ENCODE measurements at places on chromosomes 7 and 10.

GRCh38 chr7:101550641-101551541 is 78.2 kb downstream of the MYL10 start:
- no peak for DNase-seq

GRCh38 chr10:88975377-88975720 is 15.2 kb upstream of the FAS start:
- no peak for DNase-seq

- no peak for DNase-seq
Measured at GRCh38 chr10:128973221-128973620, 493.8 kb upstream of the MGMT start.

GRCh38 chr10:62763155-62763554 is 41.4 kb upstream of the ADO start:
- no peak for DNase-seq

DNA sequence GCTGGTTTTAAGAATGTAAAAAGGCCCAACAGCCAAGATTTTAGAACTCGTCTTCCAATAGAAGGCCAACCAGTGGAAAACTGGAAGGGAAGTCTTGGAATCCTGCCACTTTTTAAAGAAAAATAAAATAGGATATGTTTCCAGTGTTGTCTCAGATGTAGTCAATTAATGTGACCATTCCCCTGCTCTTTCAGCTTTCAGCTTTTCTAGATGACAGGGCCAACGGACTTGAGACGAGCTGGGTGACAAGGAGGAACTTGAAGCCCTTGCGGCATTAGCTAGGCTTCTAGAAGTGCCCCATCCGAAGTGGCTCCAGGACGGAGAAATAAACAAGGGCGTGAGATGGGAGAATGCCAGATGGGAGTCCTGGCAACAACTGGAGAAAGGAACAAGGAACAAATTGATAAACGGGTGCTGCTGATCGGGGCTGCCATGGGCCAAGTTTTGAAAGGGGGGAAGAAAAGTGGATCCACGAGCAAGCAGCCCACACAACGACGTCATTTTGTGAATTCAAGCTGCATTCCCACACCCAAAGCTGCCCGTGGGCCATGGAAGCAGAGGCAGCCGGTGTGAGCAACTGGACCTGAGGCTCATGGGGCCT is 42.3 kb downstream of the CTBP2 start:
- no peak for DNase-seq

GRCh38 chr7:51455948-51456347 is 139.3 kb upstream of the COBL start:
- DNase-seq = no peak

- DNase-seq = no peak
Measured at GRCh38 chr10:34999532-34999931, 90.6 kb downstream of the CUL2 start.

DNA sequence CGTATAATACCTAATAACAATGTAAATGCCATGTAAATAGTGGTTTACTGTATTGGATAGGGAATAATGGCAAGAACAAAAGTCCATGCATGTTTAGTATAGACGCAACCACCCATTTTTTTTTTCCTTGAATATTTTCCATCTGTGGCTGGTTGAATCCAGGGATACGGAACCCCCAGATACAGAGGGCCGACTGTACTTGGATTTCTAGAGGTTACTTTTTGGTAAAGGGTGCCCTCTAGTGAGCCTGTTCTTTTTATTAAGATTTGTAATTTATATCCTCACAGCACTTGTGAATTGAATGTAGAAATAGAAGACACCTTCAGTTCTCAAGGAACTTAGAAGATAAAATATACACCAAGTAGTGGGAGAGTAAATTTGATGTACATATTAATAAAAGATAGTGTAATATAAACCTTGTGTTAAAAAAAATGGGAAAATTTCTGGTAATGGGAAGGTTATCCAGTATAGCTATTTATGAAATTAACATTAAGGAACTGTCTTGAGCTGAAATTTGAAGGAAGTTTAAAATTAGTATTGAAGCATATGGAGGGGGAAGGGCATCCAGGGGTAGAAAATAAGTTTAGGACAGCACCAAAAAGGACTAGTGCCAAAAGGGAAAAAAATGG is 32.0 kb downstream of the EXOC6 start:
- peak; percentile 17 for DNase-seq

- DNase-seq = no peak
Measured at GRCh38 chr10:102515724-102516123, 12.0 kb downstream of the SUFU start.

GRCh38 chr10:14325325-14325955 is 5.3 kb downstream of the FRMD4A start:
- DNase-seq = peak; percentile 47

DNA sequence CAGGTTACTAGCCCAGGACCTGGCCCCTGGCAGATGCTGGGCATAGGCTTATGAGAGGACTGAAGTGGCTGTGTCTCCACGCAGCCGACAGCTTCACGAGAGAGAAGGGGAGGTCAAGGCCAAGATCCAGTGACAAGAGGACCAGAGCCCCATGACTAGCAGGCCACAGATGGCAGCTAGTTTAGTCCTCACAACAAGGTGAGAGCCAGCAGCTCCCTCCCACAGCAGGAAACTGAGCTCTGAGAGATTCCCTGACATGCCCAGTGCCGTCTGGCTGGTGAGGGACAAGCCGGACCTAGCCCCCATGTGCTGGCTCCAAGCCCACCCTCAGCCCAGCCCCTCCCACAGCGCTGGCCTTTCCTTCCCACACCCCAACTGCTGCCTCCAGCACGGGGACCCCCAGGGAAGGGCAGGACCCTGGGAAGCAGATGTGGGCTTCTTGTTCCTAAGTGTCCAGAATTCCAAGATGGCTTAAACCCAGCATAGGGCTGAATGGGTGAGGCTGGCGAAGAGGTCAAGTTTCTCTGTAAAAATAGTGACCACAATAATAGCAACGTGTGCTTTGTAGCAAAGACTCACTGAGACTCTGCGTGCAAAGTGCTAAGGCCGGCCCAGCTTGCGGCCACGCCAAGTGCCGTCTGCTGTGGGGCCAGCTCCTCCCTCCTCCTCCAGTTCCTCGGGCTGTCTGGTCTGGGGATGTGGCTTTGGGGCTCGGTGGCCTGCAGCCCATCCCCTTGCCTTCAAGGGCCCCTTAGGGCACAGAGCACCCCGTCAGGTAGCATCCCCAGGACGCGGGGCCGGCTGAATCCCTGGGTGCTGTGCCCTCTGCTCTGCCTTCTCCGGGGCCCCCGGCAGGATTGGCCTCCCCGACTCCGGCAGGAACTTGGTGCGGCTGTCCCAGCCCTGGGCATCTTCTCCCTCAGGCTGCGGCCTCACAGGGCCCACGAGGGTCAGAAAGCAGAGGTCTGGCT is 7.8 kb upstream of the FAM20C start:
- no peak for DNase-seq

GRCh38 chr7:70338015-70338414 is 739.7 kb downstream of the AUTS2 start:
- no peak for DNase-seq

- no peak for DNase-seq
Measured at GRCh38 chr7:120915314-120916105, 35.1 kb upstream of the ING3 start.

DNA sequence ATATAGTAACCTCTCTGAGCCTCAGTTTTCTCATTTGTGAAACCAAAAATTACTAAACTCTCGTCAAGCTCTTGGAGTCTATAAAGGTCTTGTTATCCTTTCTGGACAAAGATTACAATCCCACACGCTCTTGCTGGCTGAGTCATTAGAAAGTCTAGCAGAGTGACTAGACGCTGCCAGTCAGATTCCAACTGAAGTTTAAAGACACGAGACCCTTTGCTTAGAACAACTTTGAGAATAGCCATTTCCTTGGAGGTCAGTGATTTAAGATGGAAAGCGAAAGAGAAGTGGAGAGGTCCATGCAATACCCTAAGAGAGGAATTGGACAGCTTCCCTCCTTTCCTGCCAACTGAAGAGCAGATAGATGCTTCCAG is 119.5 kb downstream of the APBB1IP start:
- no peak for DNase-seq

DNA sequence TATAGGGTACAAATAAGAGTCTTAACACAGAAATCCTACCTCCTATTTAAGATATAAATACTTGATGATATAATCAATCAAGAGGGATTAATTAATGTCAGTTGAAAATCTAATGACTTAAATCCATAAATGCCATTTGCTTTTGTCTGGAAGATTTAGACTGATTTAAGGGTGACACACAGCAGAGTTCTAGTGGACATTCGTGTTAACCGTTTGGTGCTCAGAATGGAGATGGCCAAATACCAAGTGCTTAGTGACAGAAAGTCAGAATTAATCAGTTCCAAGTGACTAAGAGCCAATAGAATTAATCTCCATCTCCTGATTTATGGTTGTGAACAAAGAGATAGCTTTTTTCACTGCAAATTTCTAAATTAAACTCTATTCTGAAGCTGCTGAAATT is 36.2 kb downstream of the NAMPT start:
- DNase-seq = no peak

DNA sequence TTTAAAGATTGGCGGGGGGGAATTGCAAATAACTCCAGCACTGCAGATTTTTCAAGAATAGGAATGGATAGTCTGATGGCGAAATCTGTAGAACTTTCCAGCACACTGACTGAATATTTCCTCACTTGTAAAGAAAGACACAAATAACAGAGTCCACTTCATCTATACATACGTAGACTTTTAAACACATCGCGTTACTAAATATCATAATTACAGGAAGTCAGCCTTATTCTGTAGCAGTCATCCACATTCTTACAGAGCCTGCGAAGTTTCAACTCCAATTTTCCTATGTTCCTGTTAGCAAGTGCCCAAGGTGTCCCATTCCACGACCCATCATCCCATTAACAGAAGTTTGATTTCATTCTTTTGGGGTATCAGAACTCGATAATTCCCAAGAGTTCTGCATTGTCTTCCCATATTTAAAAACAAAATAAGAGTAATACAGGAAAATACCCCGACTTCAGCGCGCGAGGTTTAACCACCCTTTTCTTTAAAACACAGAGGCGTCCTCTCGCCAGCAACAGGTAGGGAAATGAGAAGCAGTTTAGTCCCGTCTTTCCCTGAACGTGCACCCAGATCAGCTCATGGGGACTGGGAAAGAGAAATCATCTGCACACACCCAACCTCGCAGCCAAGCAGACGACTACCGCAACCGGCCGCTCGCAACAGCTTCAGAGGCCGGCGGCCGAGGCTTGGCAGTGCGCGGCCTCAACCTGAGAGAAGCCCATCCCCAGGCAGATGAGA is 880 bp downstream of the HERC4 start:
- no peak for DNase-seq

DNA sequence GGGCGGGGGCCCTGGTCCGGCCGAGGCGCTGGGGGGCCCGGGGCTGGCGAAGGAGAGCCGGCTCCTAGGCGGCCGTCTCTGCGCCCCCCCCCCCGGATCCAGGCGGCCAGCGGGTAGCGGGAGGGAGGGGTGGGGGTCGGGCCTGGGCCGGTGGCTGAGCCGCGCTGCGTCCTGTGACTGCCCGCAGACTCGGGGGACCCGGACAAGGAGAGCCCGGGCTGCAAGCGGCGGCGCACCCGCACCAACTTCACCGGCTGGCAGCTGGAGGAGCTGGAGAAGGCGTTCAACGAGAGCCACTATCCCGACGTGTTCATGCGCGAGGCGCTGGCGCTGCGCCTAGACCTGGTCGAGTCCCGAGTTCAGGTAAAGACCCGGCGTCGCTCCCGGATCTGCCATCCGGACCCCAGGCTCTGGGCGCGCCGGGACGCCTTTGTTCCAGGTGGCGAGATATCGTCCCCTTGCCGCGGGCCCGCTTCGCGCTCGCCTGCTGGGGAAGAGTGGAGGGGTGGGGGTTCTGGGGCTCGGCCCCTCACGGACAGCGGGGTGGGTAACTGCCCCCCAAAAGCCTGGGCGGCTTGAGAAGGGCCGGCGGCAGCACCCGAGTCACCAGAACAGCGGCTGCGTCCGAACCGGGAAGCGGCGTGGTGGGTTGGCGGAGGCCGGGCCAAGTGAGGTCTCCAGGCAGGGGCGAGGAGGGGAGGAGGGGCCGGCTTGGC is 819 bp downstream of the UNCX start:
- no peak for DNase-seq

DNA sequence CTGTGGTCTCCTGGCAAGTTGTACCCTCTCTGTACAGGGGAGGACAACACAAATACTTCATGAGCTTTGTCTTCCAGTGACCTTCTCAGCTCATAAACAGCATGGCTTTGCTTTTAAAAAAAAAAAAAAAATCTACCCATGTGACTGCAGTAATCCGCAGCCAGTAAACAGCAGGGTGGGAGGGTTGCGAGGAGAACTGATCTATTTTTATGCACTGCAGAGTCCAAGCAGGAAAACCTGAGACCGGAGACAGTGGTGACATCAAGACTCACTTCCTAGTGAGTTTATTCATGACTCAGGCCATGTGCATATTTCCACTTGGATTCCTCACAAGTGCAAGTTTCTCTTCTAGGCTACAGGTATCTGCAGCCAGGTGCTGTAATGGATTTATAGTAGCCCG is 127.9 kb downstream of the NRF1 start:
- no peak for DNase-seq

DNA sequence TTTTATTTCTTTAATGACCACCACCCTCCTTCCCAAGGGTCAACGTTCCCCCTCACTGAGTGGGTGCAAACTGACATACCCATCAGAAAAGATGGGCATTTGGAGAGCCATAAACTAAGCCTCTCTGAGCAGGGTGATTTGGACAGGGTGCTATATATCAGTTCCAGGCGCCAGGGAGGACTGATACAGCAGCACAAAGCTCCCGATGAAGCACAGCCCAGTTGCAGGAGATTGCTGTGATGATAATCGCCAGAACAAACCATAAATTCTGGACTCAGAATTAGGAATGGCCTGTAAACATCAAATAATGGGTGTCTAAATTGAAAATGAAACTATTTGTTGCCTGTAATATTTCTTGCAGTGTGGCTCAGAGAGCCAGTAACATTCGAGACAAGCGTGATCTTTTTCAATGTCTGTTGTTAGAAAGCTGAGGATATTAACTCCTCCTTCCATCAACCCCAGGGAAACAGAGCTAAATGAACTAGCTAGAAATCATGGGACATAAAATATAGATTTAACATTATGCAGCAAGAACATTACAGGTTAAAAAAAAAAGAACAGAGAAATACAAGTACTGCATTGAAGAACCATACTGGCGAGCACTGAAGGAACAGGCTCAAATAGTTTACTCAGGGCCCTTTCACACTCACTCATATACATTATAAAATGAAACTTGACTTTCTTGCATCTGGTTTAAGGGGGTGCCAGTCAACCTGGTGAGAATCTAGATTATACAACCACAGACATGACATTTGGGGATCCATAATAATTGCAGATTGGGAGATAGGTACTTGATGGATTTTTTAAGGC is 137.5 kb upstream of the LRRTM3 start:
- no peak for DNase-seq

DNA sequence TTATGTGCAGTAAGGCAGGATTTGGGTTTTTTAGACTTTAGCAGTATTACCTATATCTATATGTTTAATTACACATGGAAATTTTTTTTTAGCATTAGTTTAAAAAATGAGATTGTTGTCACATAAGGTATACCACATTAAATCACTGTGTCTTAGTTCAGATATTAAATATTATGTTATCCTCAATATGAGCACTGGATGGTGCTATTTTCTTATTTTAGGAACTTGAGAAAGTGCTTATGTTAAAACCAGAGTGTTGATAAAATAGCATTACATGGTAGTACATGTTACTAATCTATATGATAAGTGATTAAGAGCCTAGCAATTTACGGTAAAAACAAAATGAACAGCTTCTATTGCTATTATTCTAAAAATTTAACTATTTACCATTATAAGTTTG is 28.8 kb downstream of the MIOS start:
- DNase-seq = no peak

All from T-helper 2 cell (primary cell).